Activated CD4-positive, alpha-beta T cell treated with anti-CD3 and anti-CD28 coated beads, Interleukin-2, amount 10 ng/mL, durations not matched to agents 24 days and 14 days (primary cell): ENCODE measurements at places on chromosomes 3 and 15. TPM values are rescaled to one million over a fixed set of nuclear protein-coding genes. Genes with fewer than 3 reads are reported as not detected.

TM4SF4 gene
- total RNA-seq = not detected in 2 replicates

GRCh38 chr15:71448688-71449114 is 333.4 kb downstream of the THSD4 start:
- no peak for DNase-seq
- no peak overlapping the region for H3K27ac ChIP-seq
- H3K4me1 ChIP-seq = no peaks in the 10 kb centered on the region
- no peaks in the 10 kb centered on the region for H3K27me3 ChIP-seq
- H3K4me3 ChIP-seq = no peak overlapping the region

GRCh38 chr3:178536211-178537079 is at the start of gene KCNMB2:
KCNMB2 (plus strand) TSS chr3:178536436.
- H3K4me3 ChIP-seq = no peak within 1 kb of the TSS
- H3K4me1 ChIP-seq = no peaks in the 10 kb centered on the region
- H3K36me3 ChIP-seq = no peaks in the 10 kb centered on the region
- H3K27me3 ChIP-seq = peaks cover 17% of the 10 kb centered on the region
- no peak for DNase-seq
- H3K27ac ChIP-seq = no peak within 1 kb of the TSS

GRCh38 chr3:41833628-41834027 is 128.3 kb downstream of the ULK4 start:
- H3K27me3 ChIP-seq = no peaks in the 10 kb centered on the region
- DNase-seq = no peak
- peaks cover 4% of the 10 kb centered on the region for H3K4me1 ChIP-seq
- H3K4me3 ChIP-seq = no peak overlapping the region
- H3K27ac ChIP-seq = no peak overlapping the region

DNA sequence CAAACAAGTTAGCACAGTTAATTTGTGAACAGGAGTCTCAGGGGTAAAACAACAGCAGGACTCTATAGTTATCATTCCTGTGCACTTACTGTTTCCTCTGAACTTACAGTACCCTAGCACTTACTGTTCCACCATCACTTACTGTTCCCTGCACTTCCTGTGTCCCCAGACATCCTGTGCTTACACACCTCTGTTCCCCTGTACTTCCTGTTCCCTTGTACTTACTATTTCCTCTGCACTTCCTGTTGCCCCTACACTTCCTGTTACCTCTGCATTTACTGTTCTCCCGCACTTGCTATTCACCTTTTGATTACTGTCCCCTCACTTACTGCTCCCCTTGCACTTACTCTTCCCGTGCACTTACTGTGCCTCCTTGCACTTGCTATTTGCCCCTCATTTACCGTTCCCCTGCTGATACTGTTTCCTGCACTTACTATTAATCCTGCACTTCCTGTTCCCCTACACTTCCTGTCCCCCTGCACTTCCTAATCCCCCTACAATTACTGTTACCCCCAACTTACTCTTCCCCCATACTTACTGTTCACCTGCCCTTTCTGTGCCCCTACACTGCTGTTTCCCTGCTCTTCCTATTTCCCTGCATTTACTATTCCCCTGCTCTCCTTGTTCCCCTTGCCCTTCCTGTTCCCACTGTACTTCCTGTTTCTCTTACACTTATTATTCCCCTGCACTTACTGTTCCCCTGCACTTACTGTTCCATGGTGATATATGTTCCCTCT is 30.3 kb downstream of the TPRA1 start:
- H3K27ac ChIP-seq = no peak overlapping the region
- no peak overlapping the region for H3K4me3 ChIP-seq
- peaks cover 4% of the 10 kb centered on the region for H3K4me1 ChIP-seq

ATP13A5 gene
- not detected in 2 replicates for total RNA-seq

CYP19A1 gene
- 0.09 and 0.35 TPM in 2 replicates for total RNA-seq

GRCh38 chr3:189995129-189995528 is 125.6 kb downstream of the P3H2 start:
- no peak for DNase-seq
- H3K4me1 ChIP-seq = no peaks in the 10 kb centered on the region
- H3K4me3 ChIP-seq = no peak overlapping the region
- H3K27me3 ChIP-seq = peaks cover 12% of the 10 kb centered on the region

DNA sequence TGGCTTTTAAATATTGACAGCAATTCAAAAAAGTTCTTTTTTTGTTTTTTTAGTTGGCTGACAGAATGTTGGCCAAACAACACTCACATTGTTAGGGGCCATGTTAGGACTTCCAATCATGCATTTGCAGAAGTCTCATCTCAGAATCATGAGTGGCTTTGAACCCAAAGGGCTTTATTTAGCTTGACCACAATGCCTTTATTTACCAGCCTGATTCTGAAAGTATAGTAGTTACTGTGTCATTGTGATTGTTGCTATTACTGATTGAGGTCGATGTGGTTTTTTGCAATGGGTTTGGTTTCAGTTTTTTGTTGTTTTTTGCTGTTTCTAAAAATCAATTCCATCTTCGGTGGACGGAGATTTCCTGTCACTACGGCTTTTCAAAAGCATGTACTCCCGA is 7.2 kb downstream of the GLDN start:
- H3K4me1 ChIP-seq = peaks cover 2% of the 10 kb centered on the region
- peaks cover 21% of the 10 kb centered on the region for H3K27me3 ChIP-seq
- no peak overlapping the region for H3K27ac ChIP-seq

THSD4 gene
- total RNA-seq = not detected in 2 replicates

- no peak for DNase-seq
- H3K27ac ChIP-seq = no peak overlapping the region
- H3K4me3 ChIP-seq = no peak overlapping the region
- H3K36me3 ChIP-seq = no peaks in the 10 kb centered on the region
- no peaks in the 10 kb centered on the region for H3K4me1 ChIP-seq
These were observed 215.0 kb downstream of the WNT5A start for GRCh38 chr3:55272031-55272645.

GRCh38 chr3:17529677-17530076 is 212.8 kb downstream of the TBC1D5 start:
- H3K4me3 ChIP-seq = no peak overlapping the region
- no peaks in the 10 kb centered on the region for H3K4me1 ChIP-seq
- H3K36me3 ChIP-seq = no peaks in the 10 kb centered on the region
- no peak overlapping the region for H3K27ac ChIP-seq

- no peaks in the 10 kb centered on the region for H3K36me3 ChIP-seq
- DNase-seq = peak; percentile 83
- H3K27me3 ChIP-seq = peaks cover 6% of the 10 kb centered on the region
- no peak overlapping the region for H3K4me3 ChIP-seq
- H3K27ac ChIP-seq = no peak overlapping the region
These were observed 825 bp upstream of the RTP3 start for GRCh38 chr3:46496746-46497555.
